ENCODE measurements at places on chromosomes 3 and 15. TPM values are rescaled to one million over a fixed set of nuclear protein-coding genes. Genes with fewer than 3 reads are reported as not detected.
A peak's percentile ranks its signal among the peaks of the same experiment; 100 is the strongest.

GRCh38 chr3:61637088-61638051 is 76.0 kb downstream of the PTPRG start:
- peak overlapping the region; percentile 58 for H3K27ac ChIP-seq
- no peaks in the 10 kb centered on the region for H3K4me1 ChIP-seq
- peak overlapping the region; percentile 10 for H3K4me3 ChIP-seq

GRCh38 chr15:97909291-97909891 is 51.1 kb upstream of the ARRDC4 start:
- H3K4me1 ChIP-seq, result peaks cover under 1% of the 10 kb centered on the region
- H3K27me3 ChIP-seq, result peaks cover 18% of the 10 kb centered on the region
- DNase-seq, result peak; percentile 84
- H3K4me3 ChIP-seq, result no peak overlapping the region
- H3K36me3 ChIP-seq, result no peaks in the 10 kb centered on the region
- no peak overlapping the region for H3K27ac ChIP-seq

DNA sequence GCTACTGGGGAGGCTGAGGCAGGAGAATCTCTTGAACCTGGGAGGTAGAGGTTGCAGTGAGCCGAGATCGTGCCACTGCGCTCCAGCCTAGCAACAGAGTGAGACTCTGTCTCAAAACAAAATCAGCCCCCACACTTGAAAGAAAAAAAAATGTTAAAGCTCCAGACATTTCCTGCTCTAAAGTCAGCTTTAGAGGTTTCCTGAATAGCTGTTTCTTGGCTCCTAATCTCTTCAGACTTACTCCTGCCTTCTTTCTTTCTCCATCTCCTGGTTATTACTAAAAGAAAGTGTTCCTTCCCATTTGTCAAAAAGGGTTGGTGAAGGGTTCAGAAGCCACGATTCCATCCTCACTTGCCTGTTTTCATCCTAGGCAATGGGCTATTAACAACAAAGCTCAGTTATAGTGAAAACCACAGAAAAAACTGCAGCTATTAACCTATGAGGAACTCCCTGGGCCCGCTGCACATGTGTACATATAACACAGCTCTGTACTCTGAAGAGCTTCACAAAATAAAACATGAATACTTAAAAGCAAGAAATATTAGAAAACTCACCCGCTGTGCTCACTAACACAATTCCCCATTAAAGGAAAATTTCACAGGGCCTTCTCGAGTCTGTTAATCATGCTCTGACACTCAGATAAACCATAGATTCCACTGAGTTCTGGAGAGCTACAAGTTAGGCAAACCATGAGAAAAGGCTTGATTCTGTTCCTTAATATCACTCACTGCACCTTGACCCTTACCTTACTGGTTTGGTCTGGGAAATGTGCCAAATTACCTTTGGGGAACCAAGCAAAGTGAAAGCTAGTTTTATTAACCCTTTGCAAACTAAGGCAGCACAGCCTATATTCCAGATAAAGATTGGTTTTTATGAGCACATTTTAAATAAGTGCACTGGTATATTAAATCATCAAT is 89.9 kb upstream of the TSPAN3 start:
- peaks cover 6% of the 10 kb centered on the region for H3K36me3 ChIP-seq
- H3K27ac ChIP-seq, result peak overlapping the region; percentile 59
- H3K4me3 ChIP-seq, result no peak overlapping the region
- no peak for DNase-seq
- H3K27me3 ChIP-seq, result no peaks in the 10 kb centered on the region
- peaks cover 24% of the 10 kb centered on the region for H3K4me1 ChIP-seq

- peaks cover 3% of the 10 kb centered on the region for H3K36me3 ChIP-seq
- DNase-seq, result no peak
- peak overlapping the region; percentile 90 for H3K4me3 ChIP-seq
- H3K4me1 ChIP-seq, result peaks cover 73% of the 10 kb centered on the region
- no peaks in the 10 kb centered on the region for H3K27me3 ChIP-seq
Observed at GRCh38 chr3:45690336-45691035, 1.3 kb downstream of the SACM1L start.

- H3K36me3 ChIP-seq, result no peaks in the 10 kb centered on the region
- no peaks in the 10 kb centered on the region for H3K4me1 ChIP-seq
- H3K27ac ChIP-seq, result no peak overlapping the region
- H3K27me3 ChIP-seq, result no peaks in the 10 kb centered on the region
- H3K4me3 ChIP-seq, result no peak overlapping the region
Observed at GRCh38 chr15:80568876-80569605, 126.1 kb upstream of the ABHD17C start.

DNA sequence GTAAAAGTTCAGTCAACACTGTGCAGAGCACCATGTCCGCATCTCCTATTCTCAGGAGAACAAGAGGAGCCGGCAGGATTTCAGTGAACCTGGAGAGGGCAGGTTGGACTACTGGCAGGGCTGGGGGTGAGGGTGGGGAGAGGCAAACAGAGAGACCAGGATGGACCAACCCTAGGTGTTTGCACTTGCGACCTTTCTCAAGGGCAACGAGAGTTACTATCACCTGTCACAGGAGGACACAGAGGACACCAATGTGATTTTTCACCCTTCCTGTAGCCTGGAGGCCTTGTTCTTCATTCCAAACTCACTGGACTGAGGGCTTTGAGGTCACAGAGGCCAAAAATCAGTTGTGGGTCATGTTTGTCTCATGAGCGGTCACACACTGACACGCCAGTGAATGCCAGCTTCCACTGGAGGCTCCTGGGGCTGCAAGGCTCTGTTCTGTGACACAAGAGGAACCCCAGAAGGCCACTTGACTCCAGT is 89.5 kb downstream of the CPN2 start:
- no peak overlapping the region for H3K4me3 ChIP-seq
- no peak overlapping the region for H3K27ac ChIP-seq
- H3K36me3 ChIP-seq, result no peaks in the 10 kb centered on the region
- H3K27me3 ChIP-seq, result no peaks in the 10 kb centered on the region
- no peak for DNase-seq

DNA sequence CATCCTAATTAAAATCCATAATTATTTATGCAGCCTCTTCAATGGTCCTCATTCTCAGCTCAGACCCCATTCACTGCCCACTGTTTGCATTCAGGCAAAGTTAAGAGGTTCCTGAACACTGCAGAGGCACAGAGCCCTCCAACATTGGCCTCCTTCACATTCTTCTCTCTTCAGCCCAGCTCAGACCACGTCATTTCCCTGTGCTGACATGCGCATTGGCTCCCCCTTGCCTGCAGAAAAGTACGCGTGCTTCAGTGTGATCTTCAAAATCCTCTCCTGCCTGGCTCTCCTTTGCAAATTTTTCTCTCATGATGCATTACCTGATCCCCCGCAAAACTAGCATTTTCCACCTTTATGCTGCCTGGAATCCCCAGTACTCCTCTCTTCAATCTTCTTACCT is 552.3 kb downstream of the NTRK3 start:
- H3K4me1 ChIP-seq, result no peaks in the 10 kb centered on the region
- H3K36me3 ChIP-seq, result no peaks in the 10 kb centered on the region
- no peak for DNase-seq

GRCh38 chr3:167691366-167691765 is 37.6 kb upstream of the WDR49 start:
- no peaks in the 10 kb centered on the region for H3K27me3 ChIP-seq
- peak overlapping the region; percentile 29 for H3K27ac ChIP-seq
- H3K36me3 ChIP-seq, result peaks cover 20% of the 10 kb centered on the region
- DNase-seq, result no peak
- H3K4me3 ChIP-seq, result no peak overlapping the region
- peaks cover 19% of the 10 kb centered on the region for H3K4me1 ChIP-seq

DNA sequence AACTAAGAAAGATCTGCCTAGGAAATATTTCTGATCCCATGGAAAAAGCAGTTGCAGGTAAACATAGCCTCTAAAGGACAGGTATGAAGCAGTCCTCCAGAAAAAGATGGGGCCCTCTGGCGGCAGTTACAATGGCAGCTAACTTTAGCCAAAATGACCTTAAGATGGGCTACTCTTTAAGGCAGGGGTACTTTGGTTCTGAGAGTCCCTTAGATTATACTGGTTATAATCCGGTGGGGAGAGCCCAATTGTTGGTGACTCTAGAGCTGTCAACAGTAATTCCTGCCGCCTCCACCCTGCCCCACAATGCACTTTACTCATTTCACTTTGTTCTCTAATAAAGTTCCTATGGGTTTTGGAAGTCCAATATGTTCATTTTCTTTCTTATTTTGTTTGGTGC is 412.8 kb upstream of the WNT5A start:
- H3K4me3 ChIP-seq, result no peak overlapping the region
- no peak for DNase-seq
- peaks cover 7% of the 10 kb centered on the region for H3K4me1 ChIP-seq
- H3K36me3 ChIP-seq, result no peaks in the 10 kb centered on the region

DNA sequence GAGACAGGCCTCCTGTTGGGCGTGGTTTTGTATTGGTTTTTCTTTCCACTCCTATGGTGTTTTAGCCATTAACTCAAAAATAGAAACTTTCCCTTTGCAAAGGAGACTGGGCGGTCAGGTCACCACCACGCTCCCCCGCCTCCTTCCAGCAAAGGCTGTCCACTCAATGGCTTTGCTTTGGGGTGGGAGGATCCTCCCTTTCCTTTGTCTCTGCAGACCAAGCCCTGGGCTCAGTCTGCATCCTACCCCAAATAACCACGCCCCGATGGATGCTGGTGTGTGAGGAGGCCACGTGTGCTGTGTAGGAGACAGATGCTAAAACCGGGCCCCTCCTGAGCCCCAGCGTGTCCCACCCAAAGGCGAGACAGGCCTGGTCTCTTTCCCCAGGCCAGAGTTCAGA is 68.5 kb downstream of the GRIP2 start:
- H3K27me3 ChIP-seq, result no peaks in the 10 kb centered on the region
- no peak overlapping the region for H3K4me3 ChIP-seq
- H3K36me3 ChIP-seq, result peaks cover 100% of the 10 kb centered on the region
- H3K27ac ChIP-seq, result no peak overlapping the region

- H3K27ac ChIP-seq, result no peak within 1 kb of the TSS
- peaks cover 8% of the 10 kb centered on the region for H3K4me1 ChIP-seq
- H3K36me3 ChIP-seq, result no peaks in the 10 kb centered on the region
- peaks cover 12% of the 10 kb centered on the region for H3K27me3 ChIP-seq
- peak; percentile 87 for DNase-seq
- H3K4me3 ChIP-seq, result no peak within 1 kb of the TSS
Observed at GRCh38 chr15:51681303-51681963, at the start of gene SCG3. Gene SCG3 (plus strand): TSS chr15:51681503. CDS start chr15:51681756, 253 bp downstream.

DNA sequence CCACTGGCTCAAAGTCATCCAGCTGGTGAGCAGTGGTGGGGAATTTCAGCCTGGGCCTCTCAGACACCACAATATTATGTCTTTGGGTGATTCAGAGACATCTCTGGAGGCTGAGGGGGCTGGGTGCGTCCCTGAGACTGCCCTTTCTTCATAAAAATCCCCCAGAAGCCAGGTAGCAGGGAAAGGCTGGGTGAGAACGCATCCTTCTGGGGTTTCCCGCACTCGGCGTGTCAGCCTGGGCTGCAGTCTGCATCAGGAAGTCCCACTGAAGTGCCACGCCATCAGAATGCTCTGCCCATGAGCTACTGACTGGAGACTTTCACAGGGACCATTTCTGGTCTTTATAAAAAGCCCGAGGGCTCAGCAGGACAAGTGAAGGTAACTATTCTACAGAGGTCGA is 148.8 kb upstream of the SLC6A11 start:
- no peaks in the 10 kb centered on the region for H3K4me1 ChIP-seq
- H3K36me3 ChIP-seq, result no peaks in the 10 kb centered on the region
- H3K27ac ChIP-seq, result no peak overlapping the region
- no peak for DNase-seq
- peaks cover 56% of the 10 kb centered on the region for H3K27me3 ChIP-seq

DNA sequence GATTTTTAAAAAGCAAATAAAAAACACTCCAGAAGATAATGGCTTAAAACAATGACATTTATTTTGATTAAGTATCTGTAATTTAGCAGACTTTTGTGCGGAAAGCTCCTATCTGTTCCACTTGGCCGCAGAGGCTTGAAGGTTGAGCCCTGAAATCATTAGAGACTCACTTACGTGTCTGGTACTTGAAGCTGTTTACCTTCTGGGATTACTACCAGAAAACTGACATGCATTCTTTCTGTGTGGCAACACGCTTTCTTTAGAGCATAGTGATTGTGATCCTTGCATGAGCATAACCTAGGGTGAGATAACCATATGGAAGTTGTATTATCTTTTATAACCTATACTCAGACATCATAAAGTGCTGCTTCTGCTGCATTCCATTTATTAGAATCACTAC is 298.5 kb downstream of the SI start:
- DNase-seq, result no peak
- H3K27me3 ChIP-seq, result no peaks in the 10 kb centered on the region
- no peaks in the 10 kb centered on the region for H3K36me3 ChIP-seq
- no peak overlapping the region for H3K27ac ChIP-seq

GRCh38 chr3:12956316-12956660 is 114.9 kb upstream of the RPL32 start:
- peaks cover 100% of the 10 kb centered on the region for H3K4me1 ChIP-seq
- no peak overlapping the region for H3K27ac ChIP-seq
- H3K4me3 ChIP-seq, result no peak overlapping the region
- no peaks in the 10 kb centered on the region for H3K27me3 ChIP-seq

DNA sequence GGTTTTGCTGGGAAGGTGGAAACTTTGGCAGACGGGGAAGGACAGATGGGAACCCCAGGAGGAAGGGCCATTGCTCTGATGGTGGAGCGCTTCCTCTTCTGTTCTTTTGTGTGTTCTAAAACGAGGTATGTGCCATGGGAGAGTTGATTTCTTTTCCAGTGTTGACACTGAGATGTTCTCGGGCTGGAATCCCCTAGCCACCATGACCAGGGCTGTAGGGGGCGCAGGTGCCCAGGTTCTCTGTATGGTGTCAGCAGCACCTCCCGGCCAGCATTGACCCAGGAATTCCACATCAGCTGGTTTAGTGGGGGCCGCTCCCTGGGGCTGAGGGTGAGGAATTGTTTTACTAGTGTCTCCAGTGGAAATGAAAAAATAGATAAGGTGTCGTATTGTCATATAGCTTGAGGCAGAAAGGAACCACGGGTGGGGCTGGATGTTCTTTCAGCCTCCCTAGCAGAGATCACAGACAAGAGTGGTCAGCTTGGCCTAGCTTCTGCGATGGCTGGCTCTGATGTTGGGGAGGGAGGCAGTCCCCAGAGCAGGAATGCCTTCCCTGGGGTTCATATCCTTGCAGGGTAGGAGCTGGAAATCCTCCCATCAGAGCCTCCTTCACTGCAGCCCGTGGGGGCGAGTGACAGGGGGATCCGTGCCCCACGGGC is 34.2 kb upstream of the ACAD9 start:
- no peaks in the 10 kb centered on the region for H3K27me3 ChIP-seq
- H3K4me1 ChIP-seq, result peaks cover 7% of the 10 kb centered on the region
- no peaks in the 10 kb centered on the region for H3K36me3 ChIP-seq
- peak overlapping the region; percentile 69 for H3K4me3 ChIP-seq

CASR gene
- 0.08 TPM for polyA plus RNA-seq

HIGD2B gene
- polyA plus RNA-seq, result not detected

ANKRD34C gene
- polyA plus RNA-seq, result not detected

DPP8 gene
- 6.8 TPM for polyA plus RNA-seq

RHCG gene
- polyA plus RNA-seq, result 0.30 TPM
